ENCODE measurements at places on chromosomes 5 and 9. TPM values are rescaled to one million over a fixed set of nuclear protein-coding genes. Genes with fewer than 3 reads are reported as not detected.

DNA sequence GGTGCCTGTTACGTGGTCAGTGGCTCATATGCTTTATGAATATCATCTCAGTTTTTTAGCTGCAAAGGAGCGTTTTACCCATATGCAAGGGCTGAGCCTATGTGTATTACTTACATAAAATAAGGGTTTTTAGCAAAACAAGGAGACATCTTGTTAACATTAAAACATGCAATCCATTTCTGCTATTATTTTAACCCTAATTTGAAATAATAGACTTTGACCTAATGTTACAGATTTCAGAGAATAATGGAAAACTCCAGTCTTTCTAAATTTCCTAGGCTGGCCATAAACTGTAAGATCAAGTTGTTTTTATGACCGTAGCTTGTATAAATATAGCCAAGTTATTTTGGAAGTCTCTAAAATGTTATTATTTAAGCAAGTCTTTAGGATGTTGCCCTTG, 121.1 kb upstream of the SEMA6A start:
- H3K4me1 ChIP-seq = no peaks in the 10 kb centered on the region
- no peaks in the 10 kb centered on the region for H3K36me3 ChIP-seq
- no peak for DNase-seq
- no peak overlapping the region for H3K27ac ChIP-seq
- no peak overlapping the region for H3K4me3 ChIP-seq

- no peaks in the 10 kb centered on the region for H3K36me3 ChIP-seq
- H3K4me1 ChIP-seq = peaks cover 31% of the 10 kb centered on the region
- no peak for DNase-seq
- H3K27ac ChIP-seq = no peak overlapping the region
- H3K4me3 ChIP-seq = no peak overlapping the region
Measured at GRCh38 chr5:14417792-14418765, 163.5 kb upstream of the OTULINL start.

DNA sequence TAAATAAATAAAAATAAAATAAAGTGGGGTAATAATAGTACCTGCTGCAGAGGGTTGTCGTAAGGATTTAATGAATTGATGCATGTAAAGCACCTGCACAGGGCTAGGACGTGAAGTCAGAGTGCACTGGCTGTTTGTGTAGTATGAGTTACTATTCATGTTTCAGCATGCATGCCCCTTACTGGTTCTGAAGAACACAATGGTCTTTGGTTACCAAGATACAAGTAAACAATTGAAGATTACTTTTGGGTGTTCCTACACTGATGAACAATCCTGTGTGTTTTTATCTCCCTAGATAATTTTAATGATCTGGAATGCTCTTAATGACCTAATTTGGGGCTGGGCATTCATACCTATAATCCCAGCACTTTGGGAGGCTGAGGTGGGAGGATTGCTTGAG, 23.2 kb upstream of the PRRC2B start:
- no peak for DNase-seq
- H3K36me3 ChIP-seq = no peaks in the 10 kb centered on the region
- H3K27ac ChIP-seq = no peak overlapping the region
- H3K4me3 ChIP-seq = no peak overlapping the region
- no peaks in the 10 kb centered on the region for H3K27me3 ChIP-seq

SHROOM1 gene
- 0.35 TPM for total RNA-seq

RORB gene
- 0.03 TPM for total RNA-seq

PCDHA4 gene
- total RNA-seq = not detected
